Caco-2 (cell line): ENCODE measurements at places on chromosomes 7 and 10. TPM values are rescaled to one million over a fixed set of nuclear protein-coding genes. Genes with fewer than 3 reads are reported as not detected.

GRCh38 chr7:89593125-89593524, 561.1 kb upstream of the STEAP1 start:
- no peak overlapping the region for H3K27ac ChIP-seq
- no peaks in the 10 kb centered on the region for H3K4me1 ChIP-seq
- no peaks in the 10 kb centered on the region for H3K36me3 ChIP-seq
- H3K4me3 ChIP-seq, result no peak overlapping the region

DNA sequence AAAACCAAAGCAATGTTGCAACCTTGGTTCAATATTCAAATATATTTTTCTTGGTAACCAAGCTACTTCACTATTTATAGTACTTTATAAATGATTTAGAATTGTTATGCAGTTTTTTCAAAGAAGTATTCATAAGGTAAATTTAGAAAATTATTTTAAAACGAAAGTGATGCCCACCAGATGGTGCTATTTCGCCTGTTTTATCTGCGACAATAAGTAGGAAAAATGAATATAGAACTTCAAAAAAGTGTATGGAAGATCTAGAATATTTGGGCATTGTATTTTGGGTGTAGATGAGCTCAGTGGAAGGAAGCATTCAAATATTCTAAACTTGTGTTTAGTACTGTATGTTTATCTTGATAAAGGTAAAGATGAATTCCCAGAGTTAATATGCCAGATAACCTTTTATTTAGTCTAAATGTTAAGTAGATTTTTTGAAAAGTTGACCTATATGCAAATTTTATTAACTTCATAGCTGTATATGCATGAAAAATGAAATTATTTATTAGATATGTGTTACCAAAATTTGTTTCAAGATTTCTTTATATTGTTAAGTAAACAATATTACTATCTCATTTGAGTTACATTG, 93.2 kb downstream of the ADK start:
- H3K4me3 ChIP-seq, result no peak overlapping the region
- H3K27me3 ChIP-seq, result no peaks in the 10 kb centered on the region
- no peak overlapping the region for H3K27ac ChIP-seq
- no peak for DNase-seq

- peak overlapping the region; percentile 61 for H3K27ac ChIP-seq
- no peaks in the 10 kb centered on the region for H3K27me3 ChIP-seq
- DNase-seq, result peak; percentile 49
These were observed 46.4 kb upstream of the RSBN1L start for GRCh38 chr7:77649716-77650349.

- no peak overlapping the region for H3K4me3 ChIP-seq
- H3K36me3 ChIP-seq, result no peaks in the 10 kb centered on the region
- H3K27ac ChIP-seq, result no peak overlapping the region
- peaks cover 25% of the 10 kb centered on the region for H3K4me1 ChIP-seq
These were observed 688 bp upstream of the FOXL3 start for GRCh38 chr7:289209-289755.

Gene IGFBP3
- 0.79 and 3.3 TPM in 2 replicates for total RNA-seq

- H3K36me3 ChIP-seq, result no peaks in the 10 kb centered on the region
- H3K4me1 ChIP-seq, result no peaks in the 10 kb centered on the region
- H3K4me3 ChIP-seq, result no peak overlapping the region
- no peak for DNase-seq
These were observed 26.0 kb downstream of the CYTH3 start for GRCh38 chr7:6246251-6246917.

DNA sequence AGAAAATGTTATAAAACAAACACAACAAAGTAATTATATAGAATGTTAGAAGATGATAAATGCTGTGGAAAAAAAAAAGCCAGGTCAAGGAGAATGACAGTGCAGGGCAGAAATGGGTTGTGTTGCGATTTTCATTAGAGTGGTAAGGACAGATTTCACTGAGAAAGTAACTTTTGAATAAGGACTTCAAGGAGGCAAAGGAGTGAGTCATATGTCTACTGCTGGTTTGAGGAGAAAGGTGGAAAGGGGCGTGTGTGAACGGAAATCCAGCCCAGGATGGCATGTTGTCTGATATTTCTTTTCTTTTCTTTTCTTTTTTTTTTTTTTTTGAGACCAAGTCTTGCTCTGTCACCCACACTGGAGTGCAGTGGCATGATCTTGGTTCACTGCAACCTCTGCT, 12.3 kb upstream of the DLD start:
- no peaks in the 10 kb centered on the region for H3K27me3 ChIP-seq
- no peaks in the 10 kb centered on the region for H3K4me1 ChIP-seq
- H3K27ac ChIP-seq, result no peak overlapping the region
- no peaks in the 10 kb centered on the region for H3K36me3 ChIP-seq

DNA sequence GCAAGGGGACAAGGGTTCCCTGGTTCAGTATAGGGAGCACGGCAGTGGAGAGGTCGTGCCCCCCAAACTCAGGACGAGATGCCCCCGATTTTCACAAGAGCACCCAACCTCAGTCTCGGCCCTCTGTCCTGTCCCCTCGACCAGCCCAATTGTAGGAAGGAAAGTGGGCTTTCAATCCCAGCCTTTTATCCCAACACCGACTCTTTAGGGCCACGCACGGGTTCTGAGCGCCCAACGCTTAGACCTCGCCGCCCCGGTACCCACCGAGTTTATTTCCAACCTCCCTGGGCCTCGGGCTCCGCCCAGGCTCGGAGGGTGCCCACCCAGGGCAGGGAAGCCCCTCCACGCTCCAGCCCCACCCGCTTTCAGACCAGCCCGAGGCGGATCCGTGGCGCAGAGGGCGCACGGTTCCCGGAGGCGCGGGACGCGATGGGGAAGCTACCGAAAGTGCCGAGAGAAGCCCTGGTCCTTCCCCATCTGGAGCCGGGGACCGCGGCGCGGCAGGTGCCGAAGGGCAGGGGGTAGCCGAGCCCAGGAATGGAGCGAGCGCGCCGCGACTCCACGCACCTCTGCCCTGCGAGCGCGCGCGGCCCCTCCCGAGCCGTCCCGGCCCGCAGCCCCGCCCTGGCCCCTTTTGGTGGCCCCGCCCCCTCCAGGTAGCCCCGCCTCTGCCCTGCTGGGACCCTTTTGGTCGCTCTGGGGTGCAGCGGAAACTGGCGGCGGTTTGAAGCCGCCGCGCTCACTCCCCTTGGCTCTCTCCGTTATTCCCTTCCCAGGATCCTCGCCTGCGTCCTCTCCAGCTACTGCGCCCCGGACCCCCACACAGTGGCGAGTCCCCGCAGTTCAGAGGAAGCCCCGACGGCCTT, 20.4 kb downstream of the GRID2IP start:
- no peaks in the 10 kb centered on the region for H3K4me1 ChIP-seq
- H3K36me3 ChIP-seq, result no peaks in the 10 kb centered on the region
- peaks cover 1% of the 10 kb centered on the region for H3K27me3 ChIP-seq
- H3K27ac ChIP-seq, result no peak overlapping the region
- peak overlapping the region; percentile 40 for H3K4me3 ChIP-seq

DNA sequence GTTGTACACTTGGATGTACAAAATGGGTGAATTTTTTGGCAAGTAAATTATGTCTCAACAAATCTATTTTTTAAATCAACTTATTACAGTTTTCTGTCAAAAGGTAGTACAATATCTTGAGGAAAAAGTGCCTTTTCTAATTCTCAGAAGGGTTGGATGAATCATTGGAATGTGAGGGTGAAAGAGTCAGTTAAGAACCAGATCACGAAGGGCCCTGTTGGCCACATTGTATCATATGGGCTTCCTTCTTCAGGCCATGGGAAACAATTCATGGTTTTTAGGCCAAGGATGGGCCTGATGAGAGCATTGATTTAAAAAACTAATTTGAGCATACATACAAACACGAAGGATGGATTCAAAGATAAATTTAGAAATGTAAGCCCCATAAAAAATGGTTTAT, 503.7 kb downstream of the TNS3 start:
- no peak overlapping the region for H3K4me3 ChIP-seq
- H3K4me1 ChIP-seq, result no peaks in the 10 kb centered on the region
- H3K36me3 ChIP-seq, result no peaks in the 10 kb centered on the region
- no peak overlapping the region for H3K27ac ChIP-seq
- H3K27me3 ChIP-seq, result no peaks in the 10 kb centered on the region
- no peak for DNase-seq

Gene FAM107B
- 206 and 209 TPM in 2 replicates for total RNA-seq

GRCh38 chr7:99142727-99143520, 984 bp downstream of the SMURF1 start:
- no peaks in the 10 kb centered on the region for H3K36me3 ChIP-seq
- DNase-seq, result peak; percentile 95
- H3K27me3 ChIP-seq, result no peaks in the 10 kb centered on the region

Gene VGF
- 1.2 and 1.3 TPM in 2 replicates for total RNA-seq

- H3K4me1 ChIP-seq, result peaks cover 66% of the 10 kb centered on the region
- peak overlapping the region; percentile 96 for H3K4me3 ChIP-seq
- peak; percentile 68 for DNase-seq
- H3K27me3 ChIP-seq, result no peaks in the 10 kb centered on the region
- peaks cover 17% of the 10 kb centered on the region for H3K36me3 ChIP-seq
These were observed 1.7 kb downstream of the KLF6 start for GRCh38 chr10:3783316-3783681.

Gene SRPK2
- 39.9 and 44.7 TPM in 2 replicates for total RNA-seq

GRCh38 chr7:125450749-125451148, 521.1 kb upstream of the POT1 start:
- H3K27ac ChIP-seq, result no peak overlapping the region
- no peaks in the 10 kb centered on the region for H3K27me3 ChIP-seq
- H3K4me3 ChIP-seq, result no peak overlapping the region
- H3K4me1 ChIP-seq, result no peaks in the 10 kb centered on the region

Gene WIPF3
- 1.1 and 1.2 TPM in 2 replicates for total RNA-seq

DNA sequence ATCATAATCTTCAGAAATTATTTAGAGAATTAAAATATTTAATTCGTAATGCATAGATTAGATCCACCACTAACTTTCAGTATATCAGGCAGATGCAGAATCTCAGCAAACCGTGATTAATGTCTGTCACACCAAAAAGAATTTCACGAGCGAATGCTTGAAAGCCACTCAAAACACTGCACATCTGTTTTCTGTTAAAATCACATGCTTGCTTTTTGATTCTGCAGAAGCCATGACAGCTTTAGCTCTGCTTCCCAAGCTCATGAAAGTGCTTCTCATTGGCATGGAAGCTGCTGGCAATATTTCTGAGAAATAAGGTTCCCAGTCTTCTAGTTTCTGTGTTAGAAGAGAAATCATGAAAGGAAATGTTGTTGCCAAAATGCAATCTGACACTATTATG, 837.8 kb upstream of the LRRN3 start:
- H3K27ac ChIP-seq, result no peak overlapping the region
- H3K4me3 ChIP-seq, result no peak overlapping the region
- no peaks in the 10 kb centered on the region for H3K4me1 ChIP-seq
- H3K36me3 ChIP-seq, result no peaks in the 10 kb centered on the region
- DNase-seq, result no peak

Gene VAX1
- not detected in 2 replicates for total RNA-seq
